ENCODE measurements at places on chromosomes 11 and 22.

DNA sequence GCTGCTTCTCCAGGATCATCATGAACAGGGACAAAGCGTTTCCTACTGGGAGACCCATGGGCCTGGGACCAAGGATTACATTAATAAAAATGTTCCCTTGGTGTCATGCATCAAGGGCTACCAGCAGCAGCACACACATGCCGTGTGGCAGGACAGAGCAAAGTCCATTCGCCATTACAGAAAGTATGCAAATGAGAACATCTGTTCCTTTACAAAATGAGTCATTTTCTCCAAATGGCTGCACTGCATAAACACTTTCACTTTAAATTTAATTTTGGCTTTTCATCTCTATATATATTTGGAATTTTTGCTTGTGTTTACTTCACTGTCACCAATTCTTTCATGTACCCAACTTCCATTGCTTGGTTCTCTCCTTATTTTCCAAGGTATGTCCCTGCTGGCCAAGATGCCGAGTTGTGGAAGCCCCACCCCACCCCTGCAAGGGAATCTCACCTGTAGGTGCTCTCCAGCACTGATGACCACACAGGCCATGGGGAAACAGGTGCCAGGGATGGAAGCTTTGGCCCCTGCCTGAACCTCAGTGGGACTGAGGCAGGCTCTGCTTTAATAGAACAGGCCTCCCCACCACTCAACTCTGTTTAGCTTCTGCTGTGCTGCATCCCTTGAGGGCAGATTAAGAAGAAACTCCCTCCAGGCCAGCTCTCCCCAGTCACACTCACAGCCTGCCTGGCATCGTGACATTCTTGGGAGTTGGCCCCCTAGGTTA, 15.6 kb upstream of the GNAZ start:
- DNase-seq = no peak

DNA sequence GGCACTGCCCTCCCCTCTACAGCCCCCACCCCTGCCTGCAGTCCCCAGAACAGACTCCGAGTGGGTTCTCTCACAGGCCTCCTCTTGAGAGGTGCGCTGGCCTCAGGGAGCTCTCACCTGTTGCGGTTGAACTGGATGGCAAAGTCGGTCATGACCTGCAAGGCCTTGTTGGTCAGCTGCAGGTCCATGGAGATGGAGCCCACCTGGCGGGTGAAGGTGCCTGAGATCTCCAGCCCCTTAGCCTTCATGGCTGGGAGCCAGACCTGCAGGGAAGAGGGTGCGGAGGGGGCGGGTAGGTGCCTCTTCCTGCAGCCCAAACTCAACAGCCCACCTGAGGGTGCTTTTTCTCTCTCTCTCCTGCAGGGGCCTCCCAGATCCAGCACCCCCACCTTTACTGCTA, 18.7 kb upstream of the RASL10A start:
- DNase-seq = no peak

DNA sequence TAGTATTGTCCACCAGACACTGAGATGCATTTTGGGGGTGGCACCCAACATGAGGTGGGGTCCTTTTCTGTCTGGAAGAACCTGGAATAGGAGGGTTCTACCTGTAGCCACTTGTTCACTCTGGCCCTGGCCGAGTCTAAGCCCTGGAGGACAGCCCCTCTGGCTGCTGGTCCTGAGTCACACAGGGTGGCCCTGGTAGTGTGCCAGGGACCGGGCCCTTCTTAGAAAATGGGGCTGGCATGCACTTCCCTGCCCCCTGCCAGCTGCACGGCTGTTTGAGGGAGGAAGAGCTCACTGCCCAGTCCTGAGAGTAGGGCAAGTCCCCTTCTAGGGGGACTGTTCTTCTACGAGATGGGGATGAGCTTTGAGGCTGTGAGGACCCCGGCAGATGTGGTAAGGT, 2.2 kb downstream of the PLCB3 start:
- no peak for DNase-seq

GRCh38 chr11:125416981-125417935, 78.8 kb downstream of the FEZ1 start:
- no peak for DNase-seq

- DNase-seq = no peak
Observed at GRCh38 chr22:38397189-38398085, 57.6 kb downstream of the KCNJ4 start.

DNA sequence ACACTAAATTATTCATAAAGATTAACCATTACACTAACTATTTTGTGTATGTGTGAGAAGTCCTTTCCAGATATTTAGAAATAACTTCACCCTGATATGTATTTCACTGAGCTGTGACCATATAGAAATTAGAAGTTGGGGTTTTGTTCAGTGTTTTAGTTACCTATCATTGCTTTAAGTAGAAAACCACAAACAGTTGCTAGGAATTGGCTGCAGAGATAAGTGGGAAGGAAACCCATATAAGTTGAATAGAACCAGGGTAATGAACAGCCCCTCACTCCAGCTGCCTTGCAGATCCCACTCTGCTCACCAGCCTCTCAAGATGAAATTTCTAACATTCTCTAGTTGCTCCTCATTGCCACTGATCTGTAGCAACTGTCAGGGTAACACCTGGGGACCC, 10.3 kb downstream of the SRSF8 start:
- no peak for DNase-seq

DNA sequence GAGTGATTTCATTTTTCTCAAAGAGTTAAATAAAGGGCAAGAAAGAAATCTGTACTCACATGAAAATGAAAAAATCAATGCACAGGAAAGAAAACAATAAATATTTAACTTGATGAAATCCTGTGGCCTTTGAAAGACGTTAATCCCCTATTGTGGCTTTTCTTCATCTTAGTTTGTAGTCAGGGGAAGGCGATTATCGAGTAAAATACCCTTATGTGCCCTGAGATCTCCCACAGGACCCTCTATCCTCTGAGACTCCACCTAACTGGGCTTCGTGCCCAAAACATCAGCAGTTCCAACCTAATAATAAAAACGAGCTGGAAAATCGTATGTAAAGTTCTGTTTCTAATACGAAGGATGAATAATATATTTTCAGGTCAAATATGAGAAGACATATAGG, 208.2 kb upstream of the ZC3H12C start:
- DNase-seq = no peak

DNA sequence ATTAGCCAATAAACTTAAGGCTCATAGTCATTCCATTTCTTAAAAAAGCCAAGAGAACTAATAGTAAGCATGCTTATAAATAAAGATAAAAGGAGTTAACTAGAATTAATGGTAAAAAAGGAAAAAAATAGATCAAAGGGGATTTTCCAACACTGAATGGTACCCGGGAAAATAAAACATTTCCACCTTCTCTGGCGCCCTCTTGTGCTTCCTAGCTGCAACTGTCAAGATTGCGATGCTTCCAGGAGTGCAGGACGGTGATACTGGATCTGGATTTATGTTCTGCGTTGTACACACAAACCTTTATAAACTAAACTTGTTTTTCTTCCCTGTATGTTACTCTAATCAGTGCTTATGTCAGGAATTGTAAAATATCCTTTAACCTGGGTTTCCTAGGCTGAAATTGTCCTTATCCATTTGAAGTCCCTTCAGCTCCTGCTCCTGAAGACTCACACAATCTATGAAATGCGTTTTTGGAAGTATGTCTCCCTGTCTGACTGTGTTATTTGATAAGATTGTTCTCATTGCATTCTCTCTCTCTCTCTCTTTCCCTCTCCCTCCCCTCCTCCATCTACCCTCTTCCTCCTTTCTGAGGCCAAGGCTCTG, 9.6 kb upstream of the HTATIP2 start:
- peak; percentile 48 for DNase-seq

DNA sequence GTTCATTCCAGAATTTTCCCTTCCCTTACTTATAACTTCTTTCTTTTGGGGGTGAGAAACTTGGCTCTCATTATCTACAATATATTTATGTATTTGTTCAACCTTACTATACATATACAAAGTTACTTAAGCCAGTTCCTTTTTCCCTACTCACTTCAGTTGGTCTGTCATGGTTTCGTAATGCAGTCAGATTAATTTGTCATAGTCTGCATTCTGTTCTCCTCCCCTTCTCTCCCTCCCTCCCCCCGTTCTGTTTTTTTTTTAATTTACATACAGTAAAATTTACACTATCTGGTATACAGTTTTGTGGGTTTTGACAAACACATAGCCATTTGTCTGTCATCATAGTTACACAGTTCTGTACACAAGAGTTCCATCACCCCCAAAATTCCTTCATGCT, 71.8 kb upstream of the ADORA2A start:
- no peak for DNase-seq

DNA sequence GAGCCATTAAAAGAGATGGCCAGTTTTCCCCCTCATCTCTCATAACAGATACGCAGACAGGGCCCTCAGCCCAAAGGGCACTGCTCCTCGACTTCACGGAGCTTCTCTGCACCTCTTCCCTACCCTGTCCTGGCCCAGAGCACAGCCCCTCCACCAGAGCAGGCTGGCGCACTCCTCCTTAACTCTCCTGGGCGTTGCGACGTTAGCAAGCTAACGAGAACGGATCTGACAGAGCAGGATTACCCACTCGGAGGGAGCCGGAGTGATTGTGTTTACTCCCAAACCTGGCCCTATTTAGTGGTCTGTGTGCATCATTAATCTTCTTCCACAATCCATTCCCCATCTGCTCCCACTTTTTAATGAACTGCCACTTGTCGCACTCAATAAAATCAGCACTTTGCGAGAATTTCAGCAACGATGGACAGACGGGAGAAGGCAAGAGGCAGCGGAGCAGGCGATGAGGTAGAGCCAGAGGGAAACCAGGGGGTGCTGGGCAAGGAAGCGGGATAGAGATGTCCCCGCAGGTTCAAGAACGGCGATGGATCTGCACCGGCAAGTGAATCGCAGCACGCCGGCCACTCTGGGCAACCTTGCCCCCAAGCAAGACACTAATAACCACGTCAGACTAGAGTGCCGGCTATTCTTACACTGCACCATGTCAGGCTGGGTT, 159.4 kb downstream of the BUD13 start:
- no peak for DNase-seq

- peak; percentile 31 for DNase-seq
Observed at GRCh38 chr11:108496643-108497256, 1.4 kb downstream of the POGLUT3 start.

DNA sequence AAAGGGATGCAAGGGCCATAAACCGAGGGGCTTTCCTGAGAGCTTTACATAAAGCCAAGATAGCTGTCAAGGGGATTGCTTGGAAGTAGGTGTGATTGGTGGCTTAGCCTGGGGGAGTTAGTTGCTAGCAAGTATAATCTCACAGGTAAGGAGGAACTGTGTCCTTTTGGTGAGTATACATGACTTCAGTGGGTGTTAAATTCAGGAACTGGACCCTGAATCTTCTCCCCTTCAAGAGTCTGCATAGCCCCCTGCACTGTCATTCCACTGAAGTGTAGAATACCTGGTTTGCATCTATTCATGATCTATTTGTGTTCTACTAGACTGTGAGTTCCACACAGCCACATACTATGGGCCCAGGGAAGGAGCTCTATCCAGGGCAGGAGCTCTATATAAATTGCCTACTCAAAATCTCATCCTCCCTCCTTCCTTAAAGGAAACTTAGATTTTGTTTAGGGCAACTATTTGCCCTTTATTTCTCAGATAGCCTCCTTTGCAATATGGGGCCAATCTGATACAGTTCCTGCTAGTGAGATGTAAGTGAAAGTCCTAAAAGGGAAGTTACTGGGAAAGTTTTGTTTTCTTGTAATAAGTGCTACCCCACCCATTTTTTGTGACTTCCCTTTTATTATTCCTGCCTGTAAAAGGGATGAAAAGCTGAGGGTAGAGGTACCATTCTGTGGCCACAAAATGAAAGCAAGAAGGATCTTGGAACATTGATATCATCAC, 120.5 kb downstream of the PGR start:
- no peak for DNase-seq

DNA sequence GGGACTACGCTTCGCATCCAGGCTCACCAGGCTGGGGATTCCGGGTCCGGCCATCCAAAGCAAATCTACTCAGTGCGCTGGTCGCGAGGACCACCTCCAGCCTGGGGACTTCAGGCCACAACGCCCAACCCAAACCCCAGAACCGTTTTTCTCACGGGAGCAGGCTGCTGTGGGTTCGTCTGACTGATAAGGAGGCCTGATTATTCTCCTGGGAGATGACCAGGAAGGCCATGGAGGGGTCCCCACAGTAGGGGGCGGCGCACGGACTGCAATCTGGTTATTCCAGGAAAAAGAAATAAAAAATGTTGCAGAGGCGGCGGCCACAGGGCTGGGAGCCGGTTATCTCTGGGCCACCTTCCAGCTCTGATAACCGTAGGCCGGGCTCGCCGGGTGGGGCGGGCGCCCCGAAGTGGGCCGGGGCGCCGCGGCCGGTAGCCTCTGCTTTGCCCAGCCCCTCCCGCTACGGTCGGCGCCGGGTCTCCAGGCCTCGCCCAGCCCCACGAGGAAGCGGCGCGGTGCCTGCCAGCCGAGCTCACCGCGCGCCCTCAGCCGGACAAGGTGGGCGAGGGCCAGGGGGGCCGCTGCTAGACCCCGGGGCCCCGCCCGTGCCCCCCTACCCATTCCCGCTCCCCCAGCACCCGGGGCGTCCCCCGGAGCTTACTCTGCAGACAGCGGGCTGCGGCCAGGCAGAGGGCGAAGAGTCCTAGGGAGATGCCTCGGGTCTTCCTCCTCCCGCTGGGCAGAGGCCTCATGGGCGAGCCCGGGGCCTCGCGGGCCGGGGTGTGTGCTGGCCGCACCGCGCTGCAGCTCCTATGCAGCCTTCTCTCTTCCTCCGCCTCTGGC, 446 bp downstream of the VSTM5 start:
- no peak for DNase-seq

DNA sequence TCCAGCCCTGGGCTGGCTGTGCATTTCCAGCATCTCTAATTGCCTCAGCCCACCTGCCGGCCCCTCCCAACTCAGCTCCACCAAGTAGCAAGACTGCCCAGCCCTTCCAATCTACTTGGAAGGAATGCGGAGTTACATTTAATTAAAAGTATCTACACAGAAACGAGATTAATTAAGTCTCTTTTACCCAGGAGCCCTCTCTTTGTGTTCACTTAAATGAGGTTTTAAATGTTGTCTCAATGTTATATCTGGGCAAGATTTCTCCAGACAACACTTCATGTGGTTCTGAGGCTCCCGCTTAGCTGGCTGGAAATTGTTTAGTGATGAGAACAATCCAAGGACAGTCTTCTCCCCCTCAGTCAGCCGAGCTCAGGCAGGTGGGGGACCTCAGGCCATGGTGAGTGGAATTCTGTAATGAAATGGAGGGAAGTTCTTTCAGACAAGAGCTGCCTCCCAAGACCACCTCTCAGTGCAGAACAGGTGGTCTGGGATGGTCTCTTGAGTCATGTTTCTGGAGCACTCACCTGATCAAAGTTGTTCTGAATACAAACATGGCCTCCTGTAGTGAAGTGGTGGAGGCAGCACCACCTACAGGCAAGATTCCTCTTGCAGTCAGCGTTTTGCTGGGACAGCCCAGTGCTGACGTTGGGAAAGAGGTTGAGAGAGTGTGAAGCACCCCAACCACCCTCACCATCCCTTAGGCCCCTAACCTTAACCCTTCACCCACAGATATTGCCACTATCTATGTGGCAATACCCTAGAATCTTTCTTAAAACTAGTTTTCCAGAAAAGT, 371.6 kb downstream of the CADM1 start:
- DNase-seq = no peak

- no peak for DNase-seq
Observed at GRCh38 chr11:40688369-40688768, 771.1 kb downstream of the LRRC4C start.
